ENCODE measurements at places on chromosomes 13 and 19.

DNA sequence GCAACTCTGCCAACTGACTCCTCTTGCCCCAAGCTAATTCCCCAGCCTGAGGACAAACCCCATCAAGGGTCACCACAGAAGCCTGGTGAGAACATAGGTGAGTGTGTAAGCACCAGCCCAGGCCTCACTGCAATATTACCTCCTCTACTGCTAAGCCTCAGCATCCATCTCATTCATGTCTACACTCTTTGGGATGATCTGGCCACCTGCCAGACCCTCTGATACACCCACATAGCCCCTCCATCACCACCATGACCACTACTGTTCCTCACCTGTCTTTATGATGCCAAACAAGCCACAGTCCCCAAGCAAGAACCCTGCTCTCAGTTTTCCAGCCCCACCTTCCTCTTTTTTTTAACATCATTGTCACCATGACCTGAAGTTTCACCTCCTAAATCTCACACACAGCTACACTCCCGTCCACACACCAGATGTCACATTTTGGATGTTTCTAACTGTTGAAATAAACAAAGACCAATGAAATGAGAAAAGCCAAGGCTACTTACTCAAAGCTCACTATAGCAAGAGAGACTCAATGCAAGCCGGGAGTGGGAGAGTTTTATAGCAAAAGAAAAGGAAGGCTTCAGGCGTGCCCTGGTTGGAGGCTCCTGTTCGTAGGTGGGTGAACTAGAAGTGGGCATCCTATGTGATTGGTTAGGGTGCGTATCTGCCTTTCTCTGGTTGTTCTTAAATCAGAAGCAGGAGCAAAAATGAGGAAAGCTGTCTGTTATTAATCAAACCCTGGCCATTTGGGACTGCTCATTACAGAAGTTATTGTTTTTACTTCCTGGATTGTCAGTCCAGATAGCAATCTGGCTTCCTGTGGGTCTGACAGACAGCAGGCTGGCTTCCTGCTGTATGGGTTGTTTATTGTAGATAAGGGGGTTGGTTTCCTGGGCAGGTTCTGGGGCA, 2.0 kb downstream of the ZNF792 start:
- no peak for DNase-seq

- DNase-seq, result no peak
Measured at GRCh38 chr13:58919551-58919950, 1244.2 kb downstream of the DIAPH3 start.

- no peak for DNase-seq
Measured at GRCh38 chr19:51256155-51256625, 5.3 kb downstream of the SIGLECL1 start.

- no peak for DNase-seq
Measured at GRCh38 chr19:48616491-48617056, 1.7 kb upstream of the FAM83E start.

GRCh38 chr13:39956036-39956435, 300.6 kb downstream of the COG6 start:
- DNase-seq, result no peak

DNA sequence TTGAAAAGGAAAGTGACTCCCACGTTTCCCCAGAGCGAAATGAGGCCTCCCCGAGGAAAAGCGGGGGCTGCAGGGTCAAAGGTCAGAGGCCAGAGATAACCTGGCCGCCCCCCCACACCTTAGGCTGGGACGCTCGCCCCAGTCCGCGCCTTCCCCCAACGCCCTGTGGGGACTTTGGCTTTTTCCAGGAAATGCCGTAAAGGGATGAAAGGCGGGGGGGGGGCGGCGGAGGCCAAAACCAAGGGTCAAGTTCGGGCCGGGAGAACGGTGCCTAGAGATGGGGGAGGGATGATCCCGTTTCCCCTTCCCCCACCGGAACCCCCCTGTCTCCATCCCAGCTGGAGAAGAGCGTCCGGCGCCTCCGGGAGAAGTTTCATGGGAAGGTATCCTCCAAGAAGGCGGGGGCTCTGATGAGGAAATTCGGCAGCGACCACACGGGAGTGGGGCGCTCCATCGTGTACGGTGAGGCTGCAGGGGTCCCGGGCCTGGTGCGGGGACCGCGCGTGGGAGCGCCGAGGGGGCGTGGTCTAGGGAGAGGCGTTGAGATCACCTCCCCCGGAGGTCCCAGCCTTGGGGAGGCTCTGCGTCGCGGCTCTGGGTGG, 575 bp downstream of the SHFL start:
- no peak for DNase-seq

DNA sequence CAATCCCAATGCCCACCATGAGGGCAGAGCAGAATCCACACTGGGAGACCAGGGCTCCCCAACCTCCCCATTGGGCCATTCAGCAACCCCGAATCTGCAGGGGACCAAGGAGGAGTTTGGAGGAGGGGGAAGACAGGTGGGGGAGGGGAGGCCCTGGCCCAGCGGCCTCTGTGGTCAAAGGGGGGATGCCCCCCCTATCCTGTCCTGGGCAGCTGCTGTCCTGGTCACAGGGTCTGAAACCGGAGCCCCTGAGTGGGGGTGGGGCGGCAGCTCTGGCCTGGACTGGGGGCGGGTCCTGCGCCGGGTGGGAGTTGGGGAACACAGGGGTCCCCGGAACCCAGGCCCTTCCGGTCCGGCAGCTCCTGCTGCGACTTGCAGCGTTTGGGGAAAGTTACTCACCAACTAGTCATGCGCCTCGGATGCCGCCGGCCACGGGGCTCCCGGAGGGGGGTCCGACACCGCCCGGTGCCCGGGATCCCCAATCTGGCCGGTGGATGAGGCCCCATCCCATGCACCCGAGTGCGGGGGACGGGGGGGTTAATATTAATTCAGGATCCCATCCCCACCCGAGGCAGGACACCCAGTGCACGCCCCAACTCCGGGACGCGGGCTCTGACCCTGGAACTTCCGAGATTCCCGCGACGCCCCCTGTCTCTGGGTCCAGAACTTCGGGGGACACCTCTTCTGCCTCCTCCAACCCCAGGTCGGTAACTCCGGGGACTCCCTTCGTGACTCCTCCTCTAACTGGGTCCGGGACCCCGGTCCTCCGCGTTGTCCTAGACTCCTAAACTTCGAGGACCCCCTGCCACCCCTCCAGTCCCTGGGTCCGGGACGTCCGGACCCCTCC, 872 bp downstream of the HOMER3 start:
- peak; percentile 39 for DNase-seq

DNA sequence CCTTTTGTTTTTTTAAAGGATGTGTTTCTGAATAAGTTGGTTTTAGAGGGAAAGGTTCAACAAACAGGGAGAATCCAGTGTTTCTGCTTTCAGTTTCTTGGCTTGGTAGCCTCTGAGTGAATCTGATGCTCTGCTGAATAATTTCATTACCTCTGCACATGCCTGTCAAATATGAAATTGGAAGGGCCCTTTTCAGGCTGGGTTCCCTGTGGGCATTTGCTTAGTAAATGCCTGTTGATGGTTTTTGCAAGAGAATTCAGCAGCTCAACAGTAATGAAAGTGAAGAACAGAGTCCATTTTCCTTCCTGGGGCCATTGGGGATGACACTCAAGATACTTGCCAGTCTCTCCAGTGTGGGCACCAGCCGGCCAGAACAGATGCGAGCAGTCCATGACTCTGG, 74.3 kb downstream of the GPR12 start:
- no peak for DNase-seq

- no peak for DNase-seq
Measured at GRCh38 chr13:110170882-110171281, 136.1 kb downstream of the COL4A1 start.

GRCh38 chr19:35539850-35540249, 5.6 kb upstream of the TMEM147 start:
- DNase-seq, result no peak
